ENCODE measurements at places on chromosomes 1 and 21. TPM values are rescaled to one million over a fixed set of nuclear protein-coding genes. Genes with fewer than 3 reads are reported as not detected.

The OLIG2 gene
- total RNA-seq: 8.9 TPM

The CCDC28B gene
- 31.7 TPM for total RNA-seq

The OTUD7B gene
- total RNA-seq: 10.8 TPM

DNA sequence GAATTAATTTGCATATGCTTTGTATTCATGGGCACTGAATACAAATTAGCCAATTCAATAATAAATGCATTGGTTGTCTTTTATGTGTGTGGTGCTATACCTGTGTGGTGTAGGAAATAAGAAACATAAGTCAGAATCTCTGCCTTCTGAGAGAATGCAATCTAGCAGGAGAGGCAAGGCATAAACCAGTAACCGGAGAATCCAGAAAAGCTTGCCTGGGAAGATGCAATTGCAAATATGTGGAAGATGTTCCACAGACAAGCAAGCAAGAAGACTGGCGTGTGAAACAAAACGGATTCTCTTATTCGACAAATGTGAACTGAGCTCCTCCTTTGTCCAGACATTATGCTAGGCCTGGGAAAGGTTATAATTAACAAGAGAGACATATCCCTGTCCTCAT, 134.3 kb downstream of the NR5A2 start:
- ATAC-seq: no peak

GRCh38 chr21:32383812-32384211, 9.0 kb downstream of the URB1 start:
- no peak for ATAC-seq

DNA sequence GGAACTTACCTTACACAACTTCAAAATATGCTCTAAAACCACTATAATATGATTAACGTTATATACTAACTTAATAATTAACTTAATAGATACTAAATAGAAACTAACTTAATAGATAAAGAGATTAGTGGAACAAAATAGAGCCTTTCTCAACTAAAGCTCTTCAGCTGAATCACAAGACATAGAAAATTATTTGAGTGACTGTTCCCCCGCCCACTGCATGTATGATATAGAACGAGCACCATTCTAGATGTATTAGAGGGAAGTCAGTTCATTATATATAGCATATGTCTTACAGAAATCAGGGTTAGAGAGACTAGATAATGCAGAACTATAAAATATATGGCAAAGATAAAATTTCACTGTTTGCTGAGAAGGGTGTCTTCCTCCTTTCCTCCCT, 16.3 kb downstream of the LYPLAL1 start:
- ATAC-seq: no peak

GRCh38 chr1:9397997-9398526, 105.4 kb downstream of the SPSB1 start:
- no peak for ATAC-seq
